ENCODE measurements at places on chromosomes 12 and 14. TPM values are rescaled to one million over a fixed set of nuclear protein-coding genes. Genes with fewer than 3 reads are reported as not detected.

DNA sequence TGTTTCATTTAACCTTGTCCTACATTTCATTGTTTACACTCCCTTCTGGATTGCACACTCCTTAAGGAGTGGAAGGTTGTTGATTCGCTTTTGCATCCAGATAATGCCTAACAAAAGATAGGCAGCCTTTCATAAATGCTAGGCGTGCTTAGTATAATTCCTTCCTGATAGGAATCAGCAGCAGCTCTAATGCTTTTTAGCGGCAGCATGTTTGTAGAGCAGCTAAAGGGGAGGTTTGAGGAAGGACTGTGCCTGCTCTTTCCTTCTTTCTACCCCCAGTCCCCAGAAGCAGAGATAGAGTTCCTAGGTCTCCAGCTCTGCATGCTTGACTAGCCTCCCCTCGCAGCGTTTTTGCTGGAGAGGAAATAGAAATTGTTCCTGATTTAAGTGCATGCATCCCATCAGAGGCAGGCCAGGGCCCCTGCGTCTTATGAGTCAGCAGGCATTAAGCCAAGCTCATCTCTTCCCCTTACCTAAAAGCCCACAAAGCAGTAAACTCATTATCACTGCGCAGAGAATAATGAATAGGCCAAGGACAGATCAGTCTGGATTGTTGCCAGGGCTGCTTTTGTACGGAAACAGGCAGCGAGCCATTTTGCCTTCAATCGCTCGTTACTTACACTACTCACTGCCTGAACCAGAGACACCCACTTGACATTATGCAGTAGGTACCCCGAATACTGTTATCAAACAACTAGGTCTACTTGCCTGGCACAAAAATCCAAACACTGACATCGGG is 14.0 kb upstream of the TBPL2 start:
- no peak for DNase-seq
- H3K27ac ChIP-seq = no peak overlapping the region
- H3K4me1 ChIP-seq = no peaks in the 10 kb centered on the region
- no peak overlapping the region for H3K4me3 ChIP-seq
- peaks cover 14% of the 10 kb centered on the region for H3K27me3 ChIP-seq

DNA sequence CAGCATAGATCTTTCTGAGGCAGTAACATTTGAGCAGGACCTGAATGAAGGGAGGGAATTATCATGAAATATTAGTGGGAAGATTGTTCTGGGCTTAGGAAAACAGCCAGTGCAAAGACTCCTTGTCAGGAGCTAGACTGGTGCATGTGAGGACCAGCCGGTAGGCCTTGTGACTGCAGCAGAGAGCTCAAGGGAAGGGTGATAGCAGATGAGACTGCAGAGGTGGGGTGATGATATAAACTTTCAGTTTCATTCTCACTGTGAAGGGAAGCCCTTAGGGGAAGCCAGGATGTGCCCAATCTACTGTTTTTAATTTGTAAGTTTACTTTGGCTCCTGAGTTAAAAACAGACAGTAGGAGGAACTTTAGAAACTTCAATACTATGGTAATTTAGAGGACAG is 12.4 kb downstream of the IL22 start:
- peak; percentile 79 for DNase-seq
- H3K36me3 ChIP-seq = peaks cover 15% of the 10 kb centered on the region
- H3K27ac ChIP-seq = peak overlapping the region; percentile 92
- H3K4me1 ChIP-seq = peaks cover 48% of the 10 kb centered on the region

DNA sequence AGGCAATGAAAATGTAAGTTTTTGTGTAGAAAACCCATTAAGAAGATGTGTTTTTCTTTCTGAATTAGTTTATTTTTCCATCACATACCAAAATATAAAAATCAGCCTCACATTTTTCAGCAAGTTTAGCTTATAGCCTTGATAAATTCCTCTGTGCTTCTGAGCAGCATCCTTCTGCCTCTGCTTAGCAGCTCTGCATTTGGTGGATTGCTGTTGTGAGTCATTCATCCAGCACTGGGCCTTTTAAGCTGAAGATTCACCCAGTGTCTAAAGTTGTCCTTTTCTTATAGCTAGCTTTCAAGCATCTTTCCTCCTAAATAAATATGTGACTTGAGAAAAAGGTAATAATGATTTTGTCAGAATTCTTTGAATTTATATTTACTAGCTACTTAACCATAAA is 206.1 kb downstream of the PCNX1 start:
- H3K27ac ChIP-seq = no peak overlapping the region
- H3K27me3 ChIP-seq = no peaks in the 10 kb centered on the region
- DNase-seq = no peak
- H3K4me3 ChIP-seq = no peak overlapping the region

- H3K27me3 ChIP-seq = no peaks in the 10 kb centered on the region
- H3K27ac ChIP-seq = no peak overlapping the region
- no peak for DNase-seq
- H3K4me3 ChIP-seq = no peak overlapping the region
- no peaks in the 10 kb centered on the region for H3K36me3 ChIP-seq
Measured at GRCh38 chr14:36820111-36820709, 158.6 kb downstream of the PAX9 start.

GRCh38 chr12:57098546-57098945 is 9.6 kb downstream of the NAB2 start:
- peaks cover 60% of the 10 kb centered on the region for H3K36me3 ChIP-seq
- H3K4me3 ChIP-seq = no peak overlapping the region
- H3K27me3 ChIP-seq = no peaks in the 10 kb centered on the region
- peaks cover 47% of the 10 kb centered on the region for H3K4me1 ChIP-seq
- H3K27ac ChIP-seq = peak overlapping the region; percentile 51

- no peaks in the 10 kb centered on the region for H3K4me1 ChIP-seq
- H3K27ac ChIP-seq = no peak overlapping the region
- H3K36me3 ChIP-seq = no peaks in the 10 kb centered on the region
- peaks cover 3% of the 10 kb centered on the region for H3K27me3 ChIP-seq
Measured at GRCh38 chr12:42568952-42569915, 20.3 kb downstream of the PRICKLE1 start.

GRCh38 chr12:20128928-20129327 is 239.4 kb upstream of the PDE3A start:
- H3K27me3 ChIP-seq = no peaks in the 10 kb centered on the region
- DNase-seq = no peak
- no peaks in the 10 kb centered on the region for H3K4me1 ChIP-seq
- H3K27ac ChIP-seq = no peak overlapping the region
- H3K36me3 ChIP-seq = no peaks in the 10 kb centered on the region
- no peak overlapping the region for H3K4me3 ChIP-seq

DNA sequence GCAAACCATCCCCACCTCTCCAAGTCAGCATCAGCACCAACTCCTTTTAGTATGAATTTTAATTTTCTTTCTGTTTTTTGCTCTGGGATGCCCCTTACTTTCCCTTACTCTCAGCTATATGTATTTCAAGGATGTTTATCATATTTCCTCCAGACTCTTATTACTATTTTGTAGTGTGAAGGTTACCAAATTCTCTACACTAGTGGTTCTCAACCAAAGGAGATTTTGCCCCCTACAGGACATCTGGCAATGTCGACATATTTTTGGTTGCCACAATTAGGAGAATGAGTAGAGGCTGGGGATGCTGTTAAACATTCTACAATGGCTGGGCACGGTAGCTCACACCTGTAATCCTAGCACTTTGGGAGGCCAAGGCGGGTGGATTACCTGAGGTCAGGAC is 29.1 kb upstream of the SOS2 start:
- H3K4me3 ChIP-seq = no peak overlapping the region
- DNase-seq = peak; percentile 38
- no peaks in the 10 kb centered on the region for H3K27me3 ChIP-seq
- H3K36me3 ChIP-seq = peaks cover 11% of the 10 kb centered on the region

- peaks cover 2% of the 10 kb centered on the region for H3K36me3 ChIP-seq
- H3K27me3 ChIP-seq = peaks cover 1% of the 10 kb centered on the region
- no peaks in the 10 kb centered on the region for H3K4me1 ChIP-seq
- no peak overlapping the region for H3K4me3 ChIP-seq
- peak; percentile 26 for DNase-seq
- no peak overlapping the region for H3K27ac ChIP-seq
Measured at GRCh38 chr12:124162151-124163110, 132.5 kb upstream of the RFLNA start.

DNA sequence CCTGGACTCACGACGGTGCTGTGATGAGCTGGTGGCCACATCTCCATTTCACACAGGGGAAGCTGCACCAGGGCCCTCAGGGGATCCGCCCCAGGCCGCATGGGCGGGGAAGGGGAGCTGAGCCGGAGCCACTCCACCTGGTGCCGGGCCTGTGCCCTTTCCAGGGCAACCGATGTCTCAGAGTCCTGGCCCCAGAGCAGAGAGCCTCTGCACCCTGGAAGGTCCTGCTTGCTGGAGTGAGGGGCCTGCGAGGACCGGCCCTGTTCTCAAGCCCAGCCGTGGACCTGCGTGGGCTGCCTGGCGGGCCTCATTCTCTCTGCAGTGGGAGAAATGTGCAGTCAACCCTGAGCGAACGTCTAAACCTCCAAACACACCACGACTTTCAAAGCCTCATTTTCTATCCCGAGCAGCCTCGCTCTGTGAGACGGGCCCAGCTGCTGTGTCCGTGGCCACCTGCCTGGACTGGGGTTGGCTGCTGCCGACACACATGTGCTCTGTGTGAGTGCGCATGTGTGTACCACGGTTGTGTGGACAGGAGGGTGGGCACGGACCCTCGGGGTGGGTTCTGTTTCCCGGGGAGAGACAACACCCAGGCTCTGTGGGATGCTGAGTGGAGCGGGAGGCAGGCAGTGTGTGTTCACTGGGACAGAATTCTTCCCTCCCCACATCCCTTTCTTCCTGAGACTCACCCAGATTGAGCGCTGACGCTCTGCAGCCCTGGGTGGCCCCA is 163.5 kb downstream of the KIF26A start:
- H3K4me1 ChIP-seq = no peaks in the 10 kb centered on the region
- DNase-seq = no peak
- peak overlapping the region; percentile 88 for H3K27ac ChIP-seq

DNA sequence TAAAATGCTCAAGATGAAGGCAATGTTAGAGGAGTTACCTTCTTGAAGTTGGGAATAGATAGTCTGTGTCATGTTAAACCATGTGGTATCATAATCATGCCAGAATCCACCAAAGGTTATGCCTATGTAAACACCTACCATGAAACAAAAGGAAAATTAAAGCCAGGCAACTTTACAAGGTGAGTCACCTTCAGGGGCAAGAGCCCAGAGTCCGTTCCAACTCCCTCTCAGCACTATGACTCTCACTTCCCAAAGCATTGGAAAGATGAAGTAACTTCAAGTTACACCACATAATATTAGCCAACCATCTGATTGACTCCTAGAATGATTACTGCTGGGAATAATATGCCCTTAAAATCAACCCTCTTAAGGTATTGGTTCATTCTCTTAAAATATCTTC is 38.5 kb downstream of the CATSPERB start:
- H3K36me3 ChIP-seq = peaks cover 12% of the 10 kb centered on the region
- H3K4me3 ChIP-seq = no peak overlapping the region
- peaks cover 8% of the 10 kb centered on the region for H3K27me3 ChIP-seq
- H3K27ac ChIP-seq = no peak overlapping the region

DNA sequence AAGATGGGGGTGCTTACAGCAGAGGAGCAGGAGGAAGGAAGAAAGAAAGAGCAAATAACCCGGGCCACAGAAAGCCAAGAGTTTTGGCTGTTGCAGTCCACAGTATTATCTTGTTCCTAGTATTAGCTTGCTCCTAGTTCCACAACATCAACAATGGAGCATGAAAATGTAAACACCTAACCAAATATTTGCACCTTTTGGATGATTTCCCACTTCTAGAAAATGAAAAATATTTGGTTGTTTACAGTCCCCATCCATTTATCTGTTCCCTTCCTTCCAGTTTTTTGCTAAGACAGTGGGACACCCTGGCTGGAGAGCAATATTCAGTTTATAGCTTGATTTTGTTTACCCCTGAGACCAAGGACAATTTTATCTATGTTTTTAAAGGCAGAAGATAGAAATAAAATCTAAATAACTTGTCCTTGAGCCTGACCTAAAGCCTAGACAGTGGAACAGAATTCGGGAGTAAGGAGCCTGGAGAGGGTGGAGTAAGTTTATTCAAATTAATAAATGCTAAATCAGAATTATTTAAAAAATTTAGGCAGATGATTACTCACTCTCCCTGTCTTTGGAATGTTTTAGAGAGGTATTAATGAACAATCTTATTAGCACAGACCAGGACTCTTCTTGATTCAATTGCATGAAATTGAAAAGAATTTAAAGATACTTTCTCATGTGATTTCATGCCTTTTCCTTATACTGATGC is 51.6 kb downstream of the RESF1 start:
- no peak overlapping the region for H3K4me3 ChIP-seq
- DNase-seq = no peak
- H3K27ac ChIP-seq = no peak overlapping the region
- H3K4me1 ChIP-seq = peaks cover 7% of the 10 kb centered on the region
- H3K36me3 ChIP-seq = peaks cover 2% of the 10 kb centered on the region

DNA sequence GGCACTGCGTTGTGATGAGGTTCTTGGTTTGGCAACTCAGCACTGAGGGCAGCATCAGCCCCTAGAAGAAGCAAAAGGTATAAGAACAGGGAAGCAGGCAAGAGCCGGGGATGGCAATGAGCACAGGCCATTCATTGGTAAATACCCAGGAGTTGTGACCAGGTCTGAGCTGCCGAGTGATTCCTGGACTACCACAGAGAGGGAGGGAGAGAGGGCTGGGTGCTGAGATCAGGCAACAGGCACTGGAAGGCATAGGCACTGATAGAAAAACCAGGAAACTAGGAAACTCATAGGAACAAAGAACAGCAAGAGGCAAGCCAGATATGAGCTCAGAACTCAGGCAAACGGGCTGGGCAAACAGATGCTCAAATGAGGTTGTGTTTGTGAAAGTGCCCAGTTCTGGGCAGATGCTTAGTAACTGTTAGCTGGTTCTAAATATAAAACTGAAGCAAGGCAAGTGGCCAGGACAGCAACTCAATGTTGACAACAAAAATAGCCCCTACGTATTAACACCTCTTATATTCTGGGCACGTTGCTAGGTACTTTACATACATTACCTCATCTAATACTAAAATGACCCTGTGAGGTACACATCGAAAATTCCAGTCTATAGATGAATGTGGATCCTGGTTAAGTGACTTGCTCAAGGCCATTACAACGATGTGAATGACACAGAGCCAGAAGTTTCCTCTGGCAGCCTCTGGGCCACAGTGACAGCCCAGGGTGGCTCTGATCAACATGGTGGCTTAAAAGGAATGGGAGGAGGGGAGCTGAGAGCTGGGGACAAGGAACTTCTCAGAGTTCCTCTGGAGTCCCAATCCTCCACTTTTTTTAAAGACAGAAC is 121.1 kb downstream of the PRMT8 start:
- no peaks in the 10 kb centered on the region for H3K4me1 ChIP-seq
- no peak overlapping the region for H3K27ac ChIP-seq
- DNase-seq = no peak
- H3K4me3 ChIP-seq = no peak overlapping the region
- no peaks in the 10 kb centered on the region for H3K27me3 ChIP-seq

DNA sequence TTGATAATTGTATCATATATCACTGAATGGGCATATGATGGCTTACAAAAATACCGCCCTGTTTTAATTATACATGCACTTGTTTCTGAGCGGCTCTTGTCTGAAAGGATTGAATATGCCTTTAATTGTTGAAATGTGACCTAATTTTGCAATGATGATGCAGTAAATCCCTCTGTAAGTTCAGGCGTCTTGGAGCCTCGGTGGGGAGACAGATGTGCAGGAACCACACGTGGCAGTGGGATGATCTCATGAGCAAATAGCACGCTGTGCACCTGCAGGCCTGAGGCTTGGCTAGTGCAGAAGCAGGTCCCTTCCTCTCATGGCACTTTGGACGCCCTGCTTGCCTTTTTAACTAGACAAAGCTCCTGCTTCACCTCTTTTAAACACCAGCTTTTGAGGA is 49.3 kb upstream of the ASPG start:
- H3K4me1 ChIP-seq = no peaks in the 10 kb centered on the region
- H3K27ac ChIP-seq = no peak overlapping the region
- H3K36me3 ChIP-seq = no peaks in the 10 kb centered on the region
- no peaks in the 10 kb centered on the region for H3K27me3 ChIP-seq

The PSMC6 gene
- 85.3 TPM for total RNA-seq

The AICDA gene
- not detected for total RNA-seq

The TMTC1 gene
- total RNA-seq = not detected

The AKAP6 gene
- total RNA-seq = 1.7 TPM

The COCH gene
- total RNA-seq = 2.3 TPM

The AQP2 gene
- total RNA-seq = not detected

The OR6C2 gene
- not detected for total RNA-seq

The IFNG gene
- 3.1 TPM for total RNA-seq

All from activated CD8-positive, alpha-beta T cell treated with anti-CD3 and anti-CD28 coated beads, Interleukin-2, amount 10 ng/mL, durations not matched to agents 7 days and 5 days (primary cell).